ENCODE measurements at places on chromosomes 4 and X. TPM values are rescaled to one million over a fixed set of nuclear protein-coding genes. Genes with fewer than 3 reads are reported as not detected.

- peaks cover 3% of the 10 kb centered on the region for H3K4me1 ChIP-seq
- no peak overlapping the region for H3K4me3 ChIP-seq
- DNase-seq, result no peak
- H3K27me3 ChIP-seq, result no peaks in the 10 kb centered on the region
- no peaks in the 10 kb centered on the region for H3K36me3 ChIP-seq
Measured at GRCh38 chr4:61214680-61215079, 14.6 kb downstream of the ADGRL3 start.

GRCh38 chr4:154425514-154425913, 66.1 kb downstream of the DCHS2 start:
- H3K36me3 ChIP-seq, result no peaks in the 10 kb centered on the region
- no peak overlapping the region for H3K27ac ChIP-seq
- no peak overlapping the region for H3K4me3 ChIP-seq
- H3K27me3 ChIP-seq, result peaks cover 18% of the 10 kb centered on the region

DNA sequence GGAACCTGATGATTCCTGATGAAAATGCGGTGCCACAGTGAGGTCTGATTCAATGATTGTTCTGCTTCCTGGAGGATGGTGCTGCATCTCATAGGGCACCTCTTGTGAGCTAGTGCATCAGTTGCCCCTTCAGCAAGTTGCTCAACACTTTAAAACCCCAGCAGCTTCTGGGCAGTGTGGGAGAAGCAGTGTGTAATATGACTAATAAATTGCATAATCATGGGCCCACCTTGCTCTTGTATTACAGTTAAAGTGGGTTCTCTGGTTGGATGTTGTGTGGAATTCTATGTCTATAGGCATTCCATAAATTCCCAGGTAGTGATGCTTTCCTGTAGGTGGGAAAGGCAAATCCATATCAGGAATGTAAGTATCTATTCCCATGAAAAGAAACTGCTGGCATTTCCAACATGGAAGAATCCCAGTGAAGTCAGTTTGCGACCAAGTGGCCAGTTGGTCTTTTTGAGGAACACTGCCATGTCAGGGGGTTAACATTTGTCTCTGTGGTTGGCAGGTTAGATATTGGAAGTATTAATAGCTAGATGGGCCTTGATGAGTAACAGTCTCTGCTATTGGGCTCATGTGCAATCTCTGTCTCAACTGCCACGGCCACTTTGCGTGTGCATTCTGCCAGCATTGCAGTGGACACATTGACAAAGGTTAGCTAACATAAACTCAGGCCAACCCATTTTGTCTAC, 121.1 kb upstream of the OTUD4 start:
- no peaks in the 10 kb centered on the region for H3K27me3 ChIP-seq
- H3K36me3 ChIP-seq, result no peaks in the 10 kb centered on the region
- no peaks in the 10 kb centered on the region for H3K4me1 ChIP-seq
- no peak overlapping the region for H3K27ac ChIP-seq
- no peak overlapping the region for H3K4me3 ChIP-seq

GRCh38 chr4:51831133-51831532, 11.8 kb upstream of the DCUN1D4 start:
- peaks cover 27% of the 10 kb centered on the region for H3K27me3 ChIP-seq
- no peak overlapping the region for H3K27ac ChIP-seq
- H3K4me1 ChIP-seq, result no peaks in the 10 kb centered on the region
- no peaks in the 10 kb centered on the region for H3K36me3 ChIP-seq
- H3K4me3 ChIP-seq, result no peak overlapping the region

GRCh38 chrX:39665830-39666518, 431.8 kb downstream of the BCOR start:
- H3K27me3 ChIP-seq, result no peaks in the 10 kb centered on the region
- no peak for DNase-seq
- H3K4me3 ChIP-seq, result no peak overlapping the region
- H3K4me1 ChIP-seq, result no peaks in the 10 kb centered on the region
- no peaks in the 10 kb centered on the region for H3K36me3 ChIP-seq
- H3K27ac ChIP-seq, result no peak overlapping the region

- no peak overlapping the region for H3K4me3 ChIP-seq
- H3K27ac ChIP-seq, result no peak overlapping the region
- no peaks in the 10 kb centered on the region for H3K27me3 ChIP-seq
- no peaks in the 10 kb centered on the region for H3K36me3 ChIP-seq
- DNase-seq, result no peak
Measured at GRCh38 chr4:140342620-140343019, 30.8 kb upstream of the SCOC start.

- no peaks in the 10 kb centered on the region for H3K36me3 ChIP-seq
- no peaks in the 10 kb centered on the region for H3K27me3 ChIP-seq
- H3K4me3 ChIP-seq, result no peak overlapping the region
- no peak overlapping the region for H3K27ac ChIP-seq
- H3K4me1 ChIP-seq, result no peaks in the 10 kb centered on the region
Measured at GRCh38 chr4:85058551-85058950, 92.1 kb upstream of the WDFY3 start.

DNA sequence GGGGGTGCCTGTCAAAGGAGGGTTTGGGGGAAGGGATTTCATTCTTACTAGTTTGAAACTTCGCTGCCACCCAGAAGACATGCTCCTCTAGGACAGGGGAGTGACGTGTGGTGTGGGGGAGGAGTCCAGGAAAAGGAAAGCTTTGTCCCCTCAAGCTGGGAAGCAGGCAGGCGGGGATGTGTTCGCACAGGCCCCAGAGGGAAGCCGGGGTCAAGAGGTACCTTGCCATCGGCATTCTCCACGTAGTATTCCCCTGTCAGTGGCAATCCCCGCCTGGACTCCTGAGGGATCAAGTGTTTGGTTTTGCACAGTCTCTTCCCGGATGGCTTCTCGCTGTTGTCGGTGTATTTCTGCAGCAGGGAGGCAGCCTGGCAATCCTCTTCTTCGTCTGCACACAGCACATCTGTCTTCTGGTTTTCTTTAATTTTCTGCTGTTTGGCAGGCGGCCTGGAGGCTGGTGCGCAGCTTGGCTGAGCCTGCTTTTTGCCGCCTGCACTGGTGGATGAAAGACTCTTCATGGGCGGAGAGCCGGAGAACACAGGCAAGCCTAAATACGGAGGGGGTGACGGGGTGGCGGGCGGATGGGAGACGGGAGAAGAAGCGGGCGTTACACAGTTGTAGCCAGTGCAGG, 35.1 kb downstream of the BCOR start:
- no peaks in the 10 kb centered on the region for H3K27me3 ChIP-seq
- H3K4me3 ChIP-seq, result no peak overlapping the region
- H3K36me3 ChIP-seq, result peaks cover 52% of the 10 kb centered on the region
- DNase-seq, result no peak
- no peak overlapping the region for H3K27ac ChIP-seq

- no peaks in the 10 kb centered on the region for H3K36me3 ChIP-seq
- no peak overlapping the region for H3K4me3 ChIP-seq
- H3K4me1 ChIP-seq, result no peaks in the 10 kb centered on the region
- H3K27me3 ChIP-seq, result no peaks in the 10 kb centered on the region
- H3K27ac ChIP-seq, result no peak overlapping the region
Measured at GRCh38 chrX:16199343-16199742, 32.1 kb downstream of the MAGEB17 start.

ADGRG4 gene
- not detected for total RNA-seq

CT55 gene
- total RNA-seq, result not detected

AWAT2 gene
- total RNA-seq, result 0.46 TPM

LONRF3 gene
- total RNA-seq, result 2.5 TPM

SPANXD gene
- total RNA-seq, result not detected

PCDH11X gene
- 2.2 TPM for total RNA-seq

CTAG1A gene
- total RNA-seq, result not detected

SORBS2 gene
- 6.3 TPM for total RNA-seq
